EL (cell line): ENCODE measurements at places on chromosomes 16 and 17.

GRCh38 chr17:57114085-57114673 lies 29.1 kb downstream of the AKAP1 start:
- DNase-seq = peak; percentile 36

DNA sequence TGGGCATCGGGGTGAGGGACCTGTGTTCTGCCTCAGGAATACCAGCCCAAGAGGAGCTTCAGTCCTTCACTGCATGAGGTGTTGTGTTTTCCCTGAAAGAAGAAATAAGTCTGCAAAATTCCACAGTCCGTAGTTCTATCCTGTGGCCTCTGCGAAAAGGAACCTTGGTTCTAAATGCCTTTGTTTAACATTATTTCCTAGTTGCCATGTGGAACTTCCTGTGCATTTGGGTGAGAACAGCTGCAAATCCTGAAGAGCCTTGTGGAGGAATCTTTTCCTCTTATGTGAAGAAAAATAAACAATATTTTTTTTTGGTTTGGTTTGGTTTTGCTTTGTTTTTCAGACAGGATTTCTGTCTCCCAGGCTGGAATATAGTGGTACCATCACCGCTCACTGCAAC lies 9.8 kb downstream of the PSKH1 start:
- DNase-seq = no peak

GRCh38 chr16:86931410-86931941 lies 353.1 kb downstream of the FOXL1 start:
- DNase-seq = peak; percentile 77

GRCh38 chr16:782258-782657 lies 5.9 kb downstream of the RPUSD1 start:
- DNase-seq = no peak

- DNase-seq = no peak
Measured at GRCh38 chr16:48146131-48146530, 9.7 kb downstream of the ABCC12 start.

DNA sequence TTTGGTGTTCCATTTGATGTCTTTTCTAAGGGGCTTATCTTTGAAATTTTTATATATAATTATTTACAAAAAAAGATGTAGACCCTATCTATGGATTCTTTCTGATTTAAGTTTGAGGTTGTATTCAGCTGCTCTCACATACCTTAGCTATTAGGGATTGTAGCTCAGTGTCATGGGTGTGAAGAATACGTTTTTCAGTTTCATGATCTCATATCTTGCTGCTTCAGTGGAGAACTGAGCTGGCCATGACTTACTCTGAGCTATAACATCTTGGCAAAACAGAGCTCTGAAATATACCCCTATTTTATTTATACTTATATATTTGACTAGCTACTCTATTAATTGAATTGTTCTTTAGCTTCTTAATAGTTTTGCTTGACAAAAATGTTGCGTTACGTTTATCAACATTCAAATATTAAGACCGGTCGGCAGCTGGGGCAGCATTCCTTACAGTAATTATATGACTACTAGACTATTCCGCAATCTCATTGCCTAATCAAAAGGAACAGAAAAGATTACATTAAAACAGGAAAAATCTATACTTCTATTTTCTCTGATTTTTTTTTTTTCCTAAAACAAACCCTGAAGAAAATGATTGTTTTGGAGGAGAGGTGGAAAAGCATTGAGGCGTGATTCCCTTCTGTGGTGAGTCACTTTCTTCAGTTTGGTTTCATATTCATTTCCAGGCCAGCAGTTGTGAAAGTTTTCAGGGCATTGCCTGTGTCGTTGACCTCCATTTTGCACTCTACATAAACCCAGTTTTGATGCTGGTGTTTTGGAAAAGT lies 24.1 kb upstream of the KRT24 start:
- DNase-seq = peak; percentile 25

DNA sequence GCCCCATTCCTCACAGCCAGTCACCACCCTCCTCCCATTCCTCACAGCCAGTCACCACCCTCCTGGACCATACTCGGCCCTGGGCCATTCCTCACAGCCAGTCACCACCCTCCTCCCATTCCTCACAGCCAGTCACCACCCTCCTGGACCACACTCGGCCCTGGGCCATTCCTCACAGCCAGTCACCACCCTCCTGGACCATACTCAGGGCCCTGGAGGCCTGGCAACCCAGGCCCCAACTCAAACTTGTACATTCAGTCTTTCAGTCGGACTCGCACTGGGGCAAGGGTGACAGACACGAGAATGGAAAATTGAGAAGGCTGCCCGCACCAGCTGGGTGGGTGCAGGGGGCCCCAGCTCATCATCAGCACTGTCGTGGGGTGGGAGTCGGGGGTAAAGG lies 30.4 kb upstream of the FOXK2 start:
- peak; percentile 61 for DNase-seq

DNA sequence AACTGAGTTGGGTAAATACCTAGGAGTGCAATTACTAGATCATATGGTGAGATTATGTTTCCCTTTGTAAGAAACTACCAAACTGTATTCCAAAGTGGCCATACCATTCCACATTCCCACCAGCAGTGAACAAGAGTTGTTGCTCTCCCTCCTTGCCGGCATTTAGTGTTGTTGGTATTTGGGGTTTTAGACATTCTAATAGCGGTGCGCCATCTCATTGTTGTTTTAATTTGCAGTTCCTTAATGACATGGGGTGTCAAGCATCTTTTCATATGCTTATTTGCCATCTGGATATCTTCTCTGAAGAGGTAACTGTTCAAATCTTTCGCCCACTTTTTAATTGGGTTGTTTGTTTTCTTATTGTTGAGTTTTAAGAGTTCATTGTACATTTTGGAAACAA lies 164.2 kb upstream of the LHX1 start:
- DNase-seq = no peak

DNA sequence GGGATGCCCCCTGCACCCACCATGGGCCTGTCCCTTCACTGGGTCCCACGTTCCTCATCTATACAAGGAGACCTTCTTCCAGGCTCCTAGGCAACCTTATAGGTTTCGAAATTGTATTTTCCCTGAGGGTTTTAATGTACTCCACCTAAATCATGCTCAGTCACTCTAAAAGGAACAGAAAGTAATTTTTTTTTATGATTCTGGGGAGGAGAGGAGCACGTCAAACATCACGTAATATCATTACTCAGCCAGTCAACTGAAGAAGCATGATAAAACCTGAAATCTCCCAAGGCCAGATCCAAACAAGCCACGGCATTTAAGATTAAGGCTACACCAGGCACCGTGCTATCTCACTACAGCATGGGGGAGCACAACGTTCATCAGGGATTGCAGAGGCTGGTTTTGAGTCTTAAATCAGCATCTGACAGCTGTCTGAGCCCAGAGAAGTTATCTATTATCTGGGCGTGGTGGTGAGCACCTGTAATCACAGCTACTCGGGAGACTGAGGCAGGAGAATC lies 3.9 kb upstream of the TMEM114 start:
- DNase-seq = no peak

- peak; percentile 56 for DNase-seq
Measured at GRCh38 chr17:7634384-7634783, 4.4 kb downstream of the SHBG start.
